Activated T-cell treated with anti-CD3 and anti-CD28 coated beads for 48 hours (primary cell): ENCODE measurements at places on chromosomes 13 and 19.

- DNase-seq, result no peak
These were observed 6.9 kb downstream of the NPHS1 start for GRCh38 chr19:35845215-35846037.

DNA sequence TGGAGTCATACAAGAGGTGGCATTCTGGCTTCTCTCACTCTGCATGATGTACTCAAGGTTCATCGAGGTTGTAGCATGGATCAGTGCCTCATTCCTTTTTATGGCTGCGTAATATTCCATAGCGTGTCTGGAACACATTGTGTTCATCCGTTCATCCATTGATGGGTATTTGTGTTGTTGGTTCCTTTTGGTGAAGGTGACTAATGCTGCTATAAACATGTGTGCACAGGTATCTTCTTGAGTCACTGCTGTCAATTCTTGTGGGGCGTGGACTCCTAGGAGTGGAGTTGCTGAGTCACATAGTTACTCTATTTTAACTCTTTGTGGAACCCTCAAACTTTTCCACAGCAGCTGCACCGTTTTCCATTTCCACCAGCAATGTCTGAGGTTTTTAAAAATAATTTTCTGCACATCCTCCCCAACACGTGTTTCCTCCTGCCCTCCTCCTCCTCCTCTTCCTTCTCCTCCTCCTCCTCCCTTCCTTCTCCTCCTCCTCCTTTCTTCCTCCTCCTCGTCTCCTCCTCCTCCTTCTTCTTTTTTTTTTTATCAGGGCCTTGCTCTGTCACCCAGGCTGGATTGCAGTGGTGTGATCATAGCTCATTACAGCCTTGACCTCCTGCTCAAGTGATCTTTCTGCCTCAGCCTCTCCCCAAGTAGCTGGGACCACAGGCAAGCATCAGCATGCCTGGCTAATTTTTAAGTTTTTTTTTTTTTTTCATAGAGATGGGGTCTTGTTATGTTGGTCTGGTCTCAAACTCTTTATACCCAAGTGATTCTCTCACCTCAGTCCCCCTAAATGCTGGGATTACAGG, 2.0 kb upstream of the TMEM221 start:
- DNase-seq, result no peak

GRCh38 chr13:79782541-79783205, 301.7 kb downstream of the NDFIP2 start:
- DNase-seq, result no peak

DNA sequence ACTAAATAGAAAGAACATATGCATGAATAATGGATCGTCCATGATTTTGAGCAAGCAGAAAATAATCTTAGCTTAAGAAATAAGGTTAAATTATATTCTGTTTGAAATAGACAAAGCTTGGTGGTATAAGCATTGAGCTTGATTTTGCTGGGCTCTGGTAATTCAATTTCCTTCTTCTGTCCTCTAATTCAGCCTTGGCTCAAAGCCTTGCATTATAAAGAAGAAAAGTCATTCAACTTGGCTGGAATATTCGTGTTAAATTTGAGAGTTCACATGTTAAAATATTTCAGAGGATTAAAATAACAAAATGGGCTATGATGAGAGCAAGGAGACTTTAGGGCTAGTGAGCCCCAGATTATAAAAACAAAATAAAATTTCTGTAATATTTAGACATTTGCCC, 415.4 kb upstream of the PCDH20 start:
- DNase-seq, result no peak

- no peak for DNase-seq
These were observed 23.4 kb downstream of the SIPA1L3 start for GRCh38 chr19:37930416-37930815.

- DNase-seq, result no peak
These were observed 169.1 kb downstream of the KCTD12 start for GRCh38 chr13:76717092-76717491.

DNA sequence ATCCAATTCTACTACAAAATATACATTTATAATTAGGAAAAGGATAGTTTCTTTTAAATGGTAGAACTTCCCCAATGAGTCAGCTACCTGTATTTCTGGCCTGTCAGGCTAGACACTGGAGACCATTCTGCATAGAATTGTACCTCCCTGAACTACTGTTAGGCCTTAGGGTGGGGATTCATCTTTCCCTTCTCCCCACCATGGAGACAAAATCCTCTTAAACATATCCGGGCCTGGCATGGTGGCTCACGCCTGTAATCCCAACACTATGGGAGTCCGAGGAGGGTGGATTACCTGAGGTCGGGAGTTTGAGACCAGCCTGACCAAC, 24.5 kb upstream of the TPT1 start:
- no peak for DNase-seq

DNA sequence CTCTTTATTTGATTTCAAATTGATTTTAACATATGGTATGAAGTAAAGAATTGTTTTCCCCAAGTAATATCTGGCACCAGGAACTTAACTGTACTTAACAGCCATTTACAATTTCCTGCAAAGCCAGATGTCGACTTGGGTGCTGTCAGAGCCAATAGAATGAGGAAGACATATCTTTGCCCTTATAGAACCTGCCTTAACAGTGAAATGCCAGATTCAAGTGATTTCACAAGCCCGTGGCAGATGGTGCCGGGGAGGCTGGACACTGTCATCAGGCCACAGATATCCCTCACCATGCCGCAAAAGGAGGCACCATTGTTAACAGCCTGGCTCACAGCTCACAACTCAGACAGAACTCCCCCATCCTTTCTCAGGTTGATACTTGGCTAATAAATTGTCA, 48.7 kb downstream of the ESD start:
- DNase-seq, result no peak

DNA sequence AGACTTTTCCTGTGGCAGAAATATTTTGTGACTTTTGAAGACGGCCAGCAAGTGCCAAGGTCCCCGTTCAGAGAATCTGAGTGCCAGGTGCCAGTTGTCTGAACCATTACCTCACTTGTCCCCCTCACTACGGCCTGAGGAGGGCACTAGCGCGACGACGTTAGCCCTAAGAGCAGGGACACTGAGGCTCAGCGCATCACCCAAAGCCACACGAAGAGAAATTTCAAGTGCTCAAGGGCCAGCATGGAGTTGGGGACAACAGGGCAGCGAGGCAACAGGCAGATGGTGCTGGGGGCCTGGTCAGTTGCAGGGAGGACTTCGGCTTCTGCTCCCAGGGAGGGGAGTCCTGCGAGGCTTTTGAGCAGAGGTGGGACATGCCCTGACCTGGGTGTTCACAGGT, 9.5 kb upstream of the TYK2 start:
- DNase-seq, result no peak

DNA sequence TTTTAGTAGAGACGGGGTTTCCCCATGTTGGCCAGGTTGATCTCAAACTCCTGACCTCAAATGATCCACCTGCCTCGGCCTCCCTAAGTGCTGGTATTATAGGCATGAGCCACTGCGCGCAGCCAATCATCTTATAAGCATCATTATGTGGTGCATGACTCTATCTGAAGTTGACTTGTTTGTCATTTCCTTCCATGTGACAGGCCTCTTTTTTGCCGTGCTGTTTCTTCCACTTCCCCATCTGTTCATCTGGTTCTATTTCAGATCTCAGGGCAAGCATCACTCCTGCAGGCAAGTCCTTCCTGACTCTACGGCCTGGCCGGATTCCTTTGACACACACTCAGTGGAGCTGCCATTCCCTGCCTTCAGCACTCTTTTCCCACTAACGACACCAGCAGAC, 15.2 kb downstream of the COL5A3 start:
- no peak for DNase-seq

DNA sequence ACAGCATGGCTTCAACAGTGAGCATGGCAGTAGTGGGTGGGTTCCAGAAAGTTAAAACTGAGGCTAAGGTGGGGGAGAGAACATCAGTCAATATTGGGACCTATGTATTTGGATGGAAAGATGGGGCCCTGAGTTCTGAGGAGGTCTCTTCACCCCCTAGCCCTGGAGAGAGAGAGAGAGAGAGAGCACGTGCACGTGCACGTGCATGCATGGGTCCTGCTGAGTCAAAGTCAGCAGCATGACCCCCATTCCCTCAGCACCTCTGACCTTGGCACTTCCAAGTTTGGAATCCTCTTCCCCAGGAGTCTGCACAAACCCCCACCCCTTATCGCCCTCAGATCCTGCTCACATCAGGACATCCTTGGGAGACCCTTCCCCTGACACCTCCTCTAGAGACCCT, 32.5 kb upstream of the CEACAM1 start:
- DNase-seq, result no peak

DNA sequence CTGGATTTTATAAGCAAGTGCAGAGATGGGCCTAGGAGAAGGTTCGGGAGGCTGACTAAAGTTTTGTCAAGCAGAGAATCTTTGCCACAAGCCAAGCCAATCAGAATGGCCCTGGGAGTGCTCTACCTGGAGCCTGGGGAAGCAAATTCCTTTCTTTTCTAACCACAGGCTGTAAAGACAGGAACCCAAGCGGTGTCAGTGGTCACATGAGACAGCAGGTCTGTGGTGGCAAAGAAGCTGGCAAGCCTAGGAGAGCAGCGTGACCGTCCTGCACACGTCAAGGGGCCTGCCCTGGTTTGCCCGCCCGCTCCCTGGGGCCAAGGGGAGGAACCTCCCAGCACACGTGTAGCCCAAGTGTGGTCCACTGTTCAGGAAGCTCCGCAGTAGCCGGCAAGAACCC, 90.8 kb downstream of the IPO5 start:
- DNase-seq, result no peak

DNA sequence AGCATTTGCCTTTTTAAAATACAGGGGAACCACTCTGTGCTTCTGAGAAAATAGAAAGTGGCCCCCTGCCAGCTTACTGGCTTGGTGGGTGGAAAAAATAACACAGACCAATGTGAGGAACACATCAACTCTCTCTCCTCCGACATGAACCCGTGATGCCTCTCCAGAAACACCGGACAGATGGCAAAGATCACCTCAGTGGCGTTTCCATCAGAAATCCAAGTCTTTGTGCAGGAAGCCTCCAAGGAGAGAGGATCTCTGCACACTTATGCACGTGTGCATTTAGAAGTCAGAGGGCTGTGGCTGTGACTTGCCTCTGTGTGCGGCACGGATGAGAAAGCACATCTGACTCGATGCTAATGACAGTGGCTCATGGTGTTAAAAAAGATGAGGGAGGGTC, 112.3 kb upstream of the KLF12 start:
- no peak for DNase-seq
